Hair follicle dermal papilla cell (primary cell): ENCODE measurements at places on chromosomes 6 and 20. TPM values are rescaled to one million over a fixed set of nuclear protein-coding genes. Genes with fewer than 3 reads are reported as not detected.

ADAM33 gene
- total RNA-seq: 194 and 229 TPM in 2 replicates

TFAP2D gene
- total RNA-seq: not detected in 2 replicates

ADGRF4 gene
- total RNA-seq: not detected in 2 replicates

TINAG gene
- not detected in 2 replicates for total RNA-seq

ECHDC1 gene
- 51.4 and 55.0 TPM in 2 replicates for total RNA-seq

ATP6V1G2 gene
- 3.4 and 5.7 TPM in 2 replicates for total RNA-seq
